ENCODE measurements at places on chromosomes 5 and 9.
A peak's percentile ranks its signal among the peaks of the same experiment; 100 is the strongest.

DNA sequence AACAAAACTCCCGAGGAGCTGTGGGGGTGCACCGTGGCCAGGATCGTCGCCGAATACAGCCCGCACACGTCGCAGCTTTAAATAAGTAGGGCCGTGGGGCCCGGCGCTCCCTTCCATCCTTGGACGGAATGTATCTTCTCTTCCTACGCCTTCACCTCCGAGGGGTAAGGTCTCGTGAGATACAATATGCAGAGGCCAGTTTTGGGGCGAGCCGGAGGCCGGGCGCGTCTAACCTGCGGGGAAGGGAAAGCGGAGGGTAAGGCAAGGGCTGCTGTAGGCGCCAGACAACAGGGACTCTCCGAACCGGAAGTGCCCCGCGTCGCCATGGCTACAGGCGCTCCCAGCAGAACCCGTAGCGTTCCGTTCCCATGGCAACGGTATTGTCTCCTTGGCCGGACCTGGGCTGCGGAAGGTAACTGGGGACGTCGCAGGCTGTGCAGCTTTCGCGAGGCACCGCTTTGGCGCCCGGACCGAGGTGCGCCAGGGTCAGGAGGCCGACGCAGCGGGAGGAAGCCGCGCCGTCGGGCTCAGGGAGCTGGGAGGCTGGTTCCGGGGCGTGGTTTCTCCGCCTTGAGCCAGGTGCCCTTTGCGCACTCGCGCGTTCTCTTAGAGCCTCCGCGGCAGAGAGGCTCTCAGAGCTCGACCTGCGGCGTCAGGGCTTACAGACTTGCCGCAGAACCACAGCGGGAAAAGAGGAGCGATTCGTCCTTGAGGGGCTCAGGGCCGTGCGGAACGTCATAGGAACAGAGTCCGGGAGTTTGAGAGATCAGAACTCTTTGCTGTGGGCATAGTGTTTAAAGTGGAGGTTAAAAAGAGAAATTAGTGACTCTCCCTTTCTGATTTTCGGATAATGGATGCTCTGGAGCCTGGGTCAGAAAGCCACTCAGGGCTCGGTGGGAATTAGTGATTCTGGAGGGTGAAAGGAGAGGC lies at the start of gene TTC23L:
TSS of gene TTC23L (plus strand) at position 380 of the 930 bp plus-strand sequence. CDS start 1,508 bp downstream, outside the sequence.
- peak; percentile 88 for DNase-seq

DNA sequence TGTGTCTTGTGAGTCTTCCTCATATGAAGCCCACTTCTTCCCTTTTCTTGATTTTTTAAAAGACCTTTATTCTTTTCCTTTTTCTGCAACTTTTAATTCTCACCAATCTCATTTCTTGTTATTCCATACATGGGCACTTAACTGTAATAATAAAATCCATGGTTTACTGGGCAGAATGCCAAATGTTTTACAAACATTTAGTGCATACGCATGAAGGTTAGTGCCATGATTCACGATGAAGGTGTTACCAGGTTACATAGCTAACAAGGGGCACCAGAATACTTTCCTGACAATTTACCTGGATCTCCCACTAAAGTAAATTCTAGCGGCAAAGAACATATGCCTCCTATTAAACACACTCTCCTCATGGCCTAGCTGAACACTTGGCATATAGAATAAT lies 28.5 kb downstream of the MAN2A1 start:
- no peak for DNase-seq

DNA sequence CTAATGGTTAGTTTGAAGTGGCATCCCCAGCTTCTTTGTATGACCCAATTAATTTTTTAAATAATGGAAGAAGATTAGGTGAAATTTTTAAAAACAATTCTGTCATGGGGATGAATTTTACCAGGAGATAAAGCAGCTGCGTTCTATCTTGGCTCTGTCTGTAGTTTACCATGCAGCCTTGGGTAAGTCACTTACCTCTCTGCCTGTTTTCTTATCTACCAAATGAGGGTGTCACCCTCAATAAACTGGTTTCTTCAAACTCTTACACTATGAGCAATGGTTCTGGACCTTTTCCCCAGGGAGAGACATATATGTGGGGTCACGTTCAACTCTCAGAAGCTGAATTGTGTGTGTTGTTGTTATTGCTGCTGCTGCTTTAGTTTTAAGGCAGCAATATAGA lies 71.7 kb downstream of the TEX10 start:
- DNase-seq: no peak

DNA sequence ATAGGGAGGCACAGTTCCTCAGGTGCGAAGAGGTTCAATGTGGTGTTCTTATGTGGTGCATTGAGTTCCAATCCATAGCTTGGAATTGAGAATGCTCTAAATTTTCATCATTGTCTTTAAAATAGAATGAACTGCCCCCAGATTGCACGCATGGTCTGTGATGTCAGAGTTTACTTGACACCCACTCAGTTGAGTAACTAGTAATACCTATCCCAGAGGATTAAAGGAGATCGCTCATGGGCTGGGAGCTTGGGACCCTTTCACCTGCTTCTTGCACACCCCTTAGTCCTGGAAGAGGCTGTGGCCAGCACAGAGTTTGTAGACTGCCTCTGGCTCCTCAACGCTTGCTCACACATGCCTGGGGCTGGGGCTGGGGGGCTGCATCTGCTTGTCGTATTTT lies 95.1 kb upstream of the OTULINL start:
- DNase-seq: no peak

GRCh38 chr9:127926906-127927200 lies 3.7 kb downstream of the PIP5KL1 start:
- DNase-seq: no peak

GRCh38 chr5:124936626-124936933 lies 190.1 kb upstream of the ZNF608 start:
- no peak for DNase-seq

GRCh38 chr5:95102687-95103086 lies 182.2 kb downstream of the MCTP1 start:
- no peak for DNase-seq

Measured in midbrain (tissue), 1 donor.